ENCODE measurements at places on chromosomes 4 and X. TPM values are rescaled to one million over a fixed set of nuclear protein-coding genes. Genes with fewer than 3 reads are reported as not detected.

Gene CLGN
- total RNA-seq, result 1.5 TPM

Gene DOCK11
- total RNA-seq, result 4.5 TPM

GRCh38 chr4:143455211-143455610 is 58.3 kb upstream of the SMARCA5 start:
- no peak for DNase-seq

DNA sequence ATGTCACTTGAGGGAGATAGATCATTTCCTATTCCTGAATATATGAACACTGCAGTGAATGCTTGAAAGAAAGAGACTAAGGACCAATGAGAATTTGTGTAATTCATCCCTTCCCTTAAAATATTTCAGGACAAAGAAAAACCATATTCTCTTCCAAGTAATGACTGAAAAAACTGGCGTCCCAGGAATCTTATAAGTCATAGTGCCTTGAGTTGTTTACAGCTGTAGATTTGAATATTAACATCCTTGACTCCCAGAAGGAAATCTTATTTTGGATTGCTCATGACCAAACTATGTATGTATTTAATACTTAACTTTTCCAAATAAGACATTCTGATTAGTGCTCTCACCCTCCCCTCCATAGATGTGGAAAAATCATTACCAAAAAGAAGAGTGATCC is 55.5 kb downstream of the CLDN22 start:
- no peak for DNase-seq

All from mucosa of descending colon (tissue), 3 donors.